GM10248 (cell line): ENCODE measurements at places on chromosomes 11 and 22.

GRCh38 chr11:57646194-57646798, 3.4 kb downstream of the YPEL4 start:
- no peak for DNase-seq

DNA sequence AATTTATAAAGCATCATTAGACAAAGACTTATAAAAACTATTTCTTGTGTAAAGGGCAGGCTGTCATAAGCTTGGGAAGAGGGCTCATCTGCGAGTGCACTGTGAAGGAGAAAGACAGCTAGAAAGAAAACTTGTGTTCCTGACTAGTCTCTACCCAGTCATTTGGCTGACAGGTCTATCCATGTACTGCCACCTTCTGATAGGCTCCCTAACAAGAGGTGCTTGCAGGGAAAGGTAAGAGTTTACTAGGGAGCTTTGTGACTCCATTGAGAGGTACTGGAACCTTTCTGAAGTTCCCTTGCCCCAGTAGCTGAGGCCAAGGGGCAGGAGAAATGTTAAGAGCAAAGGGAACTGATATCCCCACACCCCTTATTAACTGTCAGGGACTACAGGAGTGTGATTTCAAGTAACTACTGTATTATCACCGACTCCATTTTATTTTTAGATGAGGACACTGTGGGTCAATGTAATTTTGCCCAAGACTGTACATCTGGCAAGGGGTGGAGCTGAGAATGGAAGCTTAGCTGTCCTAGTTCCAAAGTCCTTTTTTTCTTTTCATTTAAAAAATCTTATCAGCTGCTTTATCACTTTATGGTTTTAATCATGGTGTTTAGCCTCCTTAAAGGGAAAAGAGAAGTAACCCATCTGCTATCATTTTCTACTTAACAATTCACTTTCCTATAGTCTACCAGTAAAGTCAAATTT, 129.4 kb downstream of the ARHGAP20 start:
- DNase-seq = no peak

DNA sequence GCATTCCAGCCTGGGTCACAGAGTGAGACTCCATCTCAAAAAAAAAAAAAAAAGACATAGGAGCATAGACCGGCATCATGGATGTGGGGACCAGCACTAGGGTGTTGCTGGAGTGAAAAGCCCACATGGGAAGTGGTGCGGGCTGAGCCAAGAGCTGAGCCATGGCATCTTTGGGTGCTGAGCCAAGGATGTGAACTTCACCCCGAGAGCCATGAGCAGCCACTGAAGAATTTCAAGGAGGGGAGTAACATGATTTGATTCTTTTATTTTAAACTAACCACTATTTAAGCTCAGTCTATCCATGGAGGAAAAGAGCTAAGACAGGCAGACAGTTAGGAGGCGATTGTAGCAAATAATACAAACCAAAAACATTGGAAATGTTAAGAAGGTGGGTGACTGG, 57.4 kb downstream of the AHNAK start:
- no peak for DNase-seq

DNA sequence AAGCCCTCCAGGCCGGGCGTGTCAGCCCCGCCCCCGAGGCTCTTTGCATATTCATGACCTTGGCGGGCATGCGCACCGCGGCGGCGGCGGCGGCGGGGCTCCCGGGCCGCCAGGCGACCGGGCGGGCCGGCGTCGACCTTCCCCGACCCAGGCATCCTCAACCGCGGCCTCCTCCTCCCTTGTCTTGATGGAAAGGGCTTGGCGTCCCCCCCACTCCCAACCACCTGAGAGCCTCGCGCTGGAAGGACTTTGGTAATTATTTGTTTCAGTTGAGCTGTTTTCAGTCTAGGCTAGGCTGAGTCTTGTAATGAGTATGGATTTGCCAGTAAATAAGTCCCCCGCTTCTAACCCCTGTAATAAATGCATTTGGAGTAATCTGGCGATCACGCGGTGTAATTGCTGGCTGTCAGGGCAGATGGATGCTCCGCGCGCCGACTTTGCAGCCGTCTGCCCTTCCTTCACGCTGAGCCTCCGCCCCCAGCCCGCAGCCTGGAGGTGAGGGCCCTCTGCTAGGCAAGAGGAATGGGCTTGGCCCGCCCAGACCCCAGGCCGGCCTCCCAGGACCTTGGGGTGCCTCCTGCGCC, 25.2 kb downstream of the FLRT1 start:
- DNase-seq = peak; percentile 86

DNA sequence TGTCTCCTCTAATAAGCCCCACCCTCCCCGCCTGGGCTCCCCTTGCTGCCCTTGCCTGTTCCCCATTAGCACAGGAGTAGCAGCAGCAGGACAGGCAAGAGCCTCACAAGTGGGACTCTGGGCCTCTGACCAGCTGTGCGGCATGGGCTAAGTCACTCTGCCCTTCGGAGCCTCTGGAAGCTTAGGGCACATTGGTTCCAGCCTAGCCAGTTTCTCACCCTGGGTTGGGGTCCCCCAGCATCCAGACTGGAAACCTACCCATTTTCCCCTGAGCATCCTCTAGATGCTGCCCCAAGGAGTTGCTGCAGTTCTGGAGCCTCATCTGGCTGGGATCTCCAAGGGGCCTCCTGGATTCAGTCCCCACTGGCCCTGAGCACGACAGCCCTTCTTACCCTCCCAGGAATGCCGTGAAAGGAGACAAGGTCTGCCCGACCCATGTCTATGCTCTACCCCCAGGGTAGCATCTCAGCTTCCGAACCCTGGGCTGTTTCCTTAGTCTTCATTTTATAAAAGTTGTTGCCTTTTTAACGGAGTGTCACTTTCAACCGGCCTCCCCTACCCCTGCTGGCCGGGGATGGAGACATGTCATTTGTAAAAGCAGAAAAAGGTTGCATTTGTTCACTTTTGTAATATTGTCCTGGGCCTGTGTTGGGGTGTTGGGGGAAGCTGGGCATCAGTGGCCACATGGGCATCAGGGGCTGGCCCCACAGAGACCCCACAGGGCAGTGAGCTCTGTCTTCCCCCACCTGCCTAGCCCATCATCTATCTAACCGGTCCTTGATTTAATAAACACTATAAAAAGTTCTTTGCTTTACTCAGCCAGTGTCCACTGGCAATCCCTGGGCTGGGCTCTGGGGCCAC, 14.4 kb downstream of the TSKU start:
- peak; percentile 8 for DNase-seq

- DNase-seq = no peak
Observed at GRCh38 chr11:102840018-102840417, 3.4 kb downstream of the MMP3 start.

DNA sequence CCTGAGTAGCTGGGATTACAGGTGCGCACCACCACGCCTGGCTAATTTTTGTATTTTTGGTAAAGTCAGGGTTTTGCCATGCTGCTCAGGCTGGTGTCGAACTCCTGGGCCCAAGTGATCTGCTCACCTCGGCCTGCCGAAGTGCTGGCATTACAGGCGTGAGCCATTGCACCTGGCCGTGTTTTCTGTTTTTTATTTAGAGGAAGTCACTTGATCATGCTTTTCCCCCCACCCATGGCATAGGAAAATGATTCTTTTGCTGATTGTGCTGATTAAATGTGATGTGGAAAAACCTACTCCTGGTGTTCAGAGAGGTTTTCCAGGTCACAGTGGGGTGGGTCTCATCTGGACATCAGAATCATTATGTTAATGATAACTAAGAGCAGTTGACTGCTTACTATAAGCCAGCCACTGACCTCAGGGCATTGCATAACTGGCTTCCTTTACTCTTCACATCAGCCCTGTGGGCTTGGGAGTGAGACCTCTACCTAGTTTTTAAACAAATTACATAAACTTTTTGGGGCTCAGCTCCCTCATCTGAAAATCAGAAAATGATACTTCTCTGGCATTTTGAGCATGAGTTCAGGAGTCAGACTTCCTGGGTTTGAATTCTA, 71.0 kb downstream of the PTPRJ start:
- no peak for DNase-seq

DNA sequence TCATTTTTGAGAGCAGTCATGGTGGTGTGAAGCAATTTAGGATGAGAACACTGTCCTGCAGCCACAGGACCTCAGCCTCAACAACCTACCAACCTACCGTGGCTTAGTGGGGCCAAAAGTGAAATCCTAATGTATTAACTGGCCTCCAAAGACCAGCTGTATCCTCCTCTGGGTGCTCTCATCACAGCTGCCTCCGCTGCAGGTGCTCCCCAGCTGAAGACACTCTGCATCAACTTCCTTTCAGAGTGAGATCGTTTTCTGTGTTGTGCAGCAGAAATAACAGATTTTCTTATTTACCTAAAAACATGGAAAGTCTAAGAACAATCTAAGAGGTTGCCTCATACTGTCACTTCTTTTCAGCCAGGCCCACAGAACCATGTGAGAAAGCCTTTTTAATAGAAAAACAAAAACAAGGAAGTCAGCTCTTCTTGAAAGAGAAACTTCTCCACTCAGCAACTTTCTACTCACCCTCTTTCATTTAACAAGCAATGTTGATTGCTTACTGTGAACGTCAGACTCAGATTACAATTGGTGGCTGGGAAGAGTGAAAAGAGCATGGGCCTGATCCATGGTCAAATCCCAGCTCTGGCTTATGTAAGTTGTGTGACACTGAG, 136.1 kb downstream of the TENM4 start:
- peak; percentile 24 for DNase-seq

- DNase-seq = no peak
Observed at GRCh38 chr11:28400331-28401100, 292.3 kb downstream of the METTL15 start.

- no peak for DNase-seq
Observed at GRCh38 chr11:9386086-9386485, 1.6 kb downstream of the IPO7 start.

DNA sequence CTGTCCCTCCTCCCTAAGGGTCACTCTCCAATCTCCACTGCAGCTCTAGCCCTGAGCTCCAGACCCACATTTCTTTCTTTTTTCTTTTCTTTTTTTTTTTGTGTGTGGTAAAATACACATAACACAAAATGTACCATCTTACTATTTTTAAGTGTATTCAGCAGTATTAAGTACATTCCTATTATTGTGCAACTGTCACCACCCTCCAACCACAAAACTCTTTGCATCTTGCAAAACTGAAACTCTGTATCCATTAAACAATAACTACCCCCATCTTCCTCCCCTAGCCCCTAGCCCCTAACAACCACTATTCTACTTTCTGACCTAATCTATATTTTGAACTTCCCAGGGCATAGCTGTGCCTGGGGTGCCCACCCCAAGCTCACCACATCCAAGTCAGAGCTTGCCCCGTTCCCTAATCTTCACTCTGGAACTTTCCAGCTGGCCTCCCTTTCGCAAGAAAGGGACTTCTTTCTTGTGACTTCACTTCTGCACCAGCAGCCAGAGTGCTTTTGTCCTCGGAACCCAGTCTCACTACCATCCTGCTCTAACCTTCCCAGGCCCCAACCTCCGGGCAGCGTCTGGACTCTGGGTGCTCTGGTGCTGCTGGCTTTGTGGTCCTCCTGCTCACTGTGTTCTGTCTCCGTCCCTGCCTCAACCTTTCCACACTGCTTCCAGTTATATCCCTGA, 30.7 kb downstream of the PARVG start:
- DNase-seq = peak; percentile 11

DNA sequence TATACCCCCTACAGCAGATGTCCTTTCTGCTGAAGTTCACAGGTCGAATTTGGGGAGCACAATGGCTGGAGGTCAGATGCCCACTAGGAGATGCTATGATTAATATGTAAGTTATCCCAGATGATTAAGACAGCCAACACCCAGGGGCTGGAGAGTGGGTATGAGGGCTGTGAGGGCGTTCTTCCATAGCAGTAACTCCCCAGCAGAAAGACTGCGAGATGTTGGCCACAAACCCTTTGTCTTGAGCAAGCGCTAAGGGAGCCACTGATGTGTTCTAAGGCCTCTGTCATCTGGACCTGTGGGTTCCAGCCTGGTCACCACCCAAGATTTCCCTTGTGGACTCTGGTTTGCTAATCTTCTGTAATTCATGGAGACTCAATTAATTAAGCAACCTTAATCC, 77.6 kb downstream of the BMAL1 start:
- DNase-seq = no peak

DNA sequence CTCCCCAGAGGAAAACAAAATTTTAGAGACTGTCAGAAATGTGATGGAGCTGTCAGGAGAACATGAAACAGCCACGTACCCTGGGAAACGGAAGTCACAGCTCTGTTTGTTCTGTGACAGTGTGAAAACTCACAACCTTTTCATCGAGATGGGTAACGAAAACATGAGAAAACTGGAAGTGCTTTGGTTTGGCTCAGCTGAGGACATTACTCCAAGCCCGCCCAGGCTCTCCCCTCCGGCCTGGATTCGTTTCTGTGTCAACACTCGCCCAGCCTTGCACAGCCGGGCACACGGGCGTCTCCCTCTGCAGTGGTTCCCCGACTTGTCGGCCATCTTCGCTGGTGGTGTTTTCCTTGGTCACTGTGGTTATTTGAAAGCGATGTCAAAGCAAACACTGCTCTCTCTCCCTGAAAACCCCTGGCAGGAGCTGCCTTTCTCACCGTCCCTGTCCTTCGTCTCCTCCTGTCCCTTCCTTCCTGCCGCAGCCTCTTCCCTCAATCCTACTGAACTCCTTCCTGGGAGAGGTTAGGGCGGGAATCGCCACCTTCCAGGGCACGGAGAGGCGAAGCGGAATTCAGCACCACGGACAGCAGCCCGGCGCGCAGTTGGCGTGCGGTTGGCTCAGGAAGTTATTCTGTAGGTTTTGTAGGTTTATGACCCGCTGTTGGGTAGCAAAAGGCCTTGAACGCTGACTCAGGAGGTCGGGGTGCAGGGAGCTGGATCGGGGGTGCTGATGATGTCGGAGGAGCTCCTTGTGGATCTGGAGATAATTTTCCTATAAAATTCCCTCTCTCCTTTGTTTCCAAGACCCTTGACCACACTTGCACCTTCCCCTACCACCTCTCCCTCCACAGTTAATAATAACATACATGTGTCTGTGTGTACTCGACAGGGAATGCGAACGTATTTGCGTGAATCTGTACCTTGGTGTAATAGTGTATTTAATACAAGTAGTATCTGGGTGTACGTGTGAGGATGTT, 13.1 kb upstream of the RPS19BP1 start:
- DNase-seq = no peak

DNA sequence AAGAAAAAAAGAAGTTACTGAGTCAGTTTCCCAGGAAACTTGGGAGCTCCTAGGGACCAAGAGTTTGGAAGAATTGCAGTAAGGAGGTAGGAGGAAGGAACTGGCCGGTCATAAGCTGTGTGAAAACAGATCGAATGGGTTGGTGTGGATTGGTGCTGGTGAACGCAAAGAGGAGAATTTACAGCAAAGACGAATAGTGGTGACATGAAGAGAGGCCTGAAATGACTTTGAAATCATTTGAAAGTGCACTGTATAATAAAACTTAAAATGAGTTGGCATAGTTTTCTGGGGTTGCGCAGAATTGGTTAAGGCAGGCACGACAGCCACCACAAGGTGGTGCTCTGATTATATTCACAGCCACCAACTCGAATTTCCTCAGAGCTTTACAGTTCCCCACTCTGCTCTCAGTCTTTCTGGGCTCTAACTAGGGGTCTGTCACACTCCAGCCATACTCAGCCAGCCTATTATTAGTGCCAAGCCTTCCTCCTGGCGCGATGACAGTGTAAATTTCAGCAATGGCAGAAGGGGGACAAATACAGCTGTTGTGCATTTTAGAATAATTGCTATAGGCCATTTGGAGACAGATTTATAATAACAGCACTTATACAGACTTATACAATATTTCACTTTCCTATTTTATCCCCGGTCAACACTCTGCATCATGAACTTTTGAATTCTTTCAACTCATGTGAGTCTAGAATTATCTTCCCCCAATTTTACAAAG, 8.3 kb upstream of the HTR3B start:
- DNase-seq = peak; percentile 54

GRCh38 chr11:80010536-80010935, 569.7 kb upstream of the TENM4 start:
- DNase-seq = no peak
